ENCODE measurements at places on chromosomes 5 and 9. TPM values are rescaled to one million over a fixed set of nuclear protein-coding genes. Genes with fewer than 3 reads are reported as not detected.

- peak; percentile 75 for DNase-seq
Measured at GRCh38 chr9:82961504-82962125, 101.3 kb downstream of the RASEF start.

- no peak for DNase-seq
Measured at GRCh38 chr9:100066539-100066938, 32.3 kb downstream of the ERP44 start.

The GLRA1 gene
- polyA plus RNA-seq, result not detected

DNA sequence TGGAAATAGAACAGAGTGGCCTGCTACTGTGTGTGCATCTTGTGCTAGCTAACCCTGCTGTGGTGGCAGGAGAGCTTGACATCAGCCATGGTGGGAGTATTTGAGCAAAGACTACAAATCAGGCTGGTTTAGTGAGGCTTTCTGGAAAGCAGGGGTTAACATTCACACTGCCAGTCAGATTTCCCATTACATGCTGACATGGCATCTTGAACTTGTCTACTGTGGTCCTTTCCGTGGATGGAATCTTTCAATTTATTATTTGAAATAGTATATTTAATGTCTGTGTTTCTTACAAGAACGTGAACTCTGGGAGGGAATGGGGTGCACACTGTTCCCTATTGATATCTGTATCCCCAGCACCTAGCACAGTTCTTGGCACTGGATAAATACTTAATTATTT, 60.8 kb downstream of the GCNT4 start:
- no peak for DNase-seq

DNA sequence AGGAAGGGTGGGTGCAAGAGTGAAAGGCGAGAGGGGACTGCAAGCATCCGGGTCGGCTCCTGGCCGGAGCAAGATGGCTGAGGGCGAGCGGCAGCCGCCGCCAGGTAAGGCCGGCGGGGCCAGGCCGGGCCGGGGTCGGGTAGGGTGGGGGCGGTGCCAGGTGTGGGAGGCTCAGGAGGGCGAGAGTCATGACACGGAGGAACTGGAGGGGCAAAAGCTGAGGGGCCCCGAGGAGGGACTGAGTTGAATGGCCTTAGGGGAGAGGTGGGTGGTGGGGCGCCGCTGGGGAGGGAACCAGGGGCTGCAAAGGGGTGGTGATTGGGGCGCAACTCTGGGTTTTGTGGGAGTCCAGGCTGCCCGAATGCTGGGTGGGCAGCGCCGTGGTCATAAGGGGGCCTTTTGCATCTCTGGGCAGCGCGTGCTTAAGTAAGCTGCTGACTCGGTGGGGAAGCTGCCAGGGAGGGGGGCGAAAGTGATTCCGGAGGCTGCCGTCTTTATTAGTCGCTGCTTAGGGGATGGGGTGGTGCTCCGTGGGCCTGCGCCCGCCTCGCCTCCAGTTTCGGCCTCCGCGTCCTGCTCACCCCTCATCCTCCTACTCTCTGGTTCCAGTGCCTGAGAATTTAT, 425 bp downstream of the PTPA start:
- peak; percentile 43 for DNase-seq

DNA sequence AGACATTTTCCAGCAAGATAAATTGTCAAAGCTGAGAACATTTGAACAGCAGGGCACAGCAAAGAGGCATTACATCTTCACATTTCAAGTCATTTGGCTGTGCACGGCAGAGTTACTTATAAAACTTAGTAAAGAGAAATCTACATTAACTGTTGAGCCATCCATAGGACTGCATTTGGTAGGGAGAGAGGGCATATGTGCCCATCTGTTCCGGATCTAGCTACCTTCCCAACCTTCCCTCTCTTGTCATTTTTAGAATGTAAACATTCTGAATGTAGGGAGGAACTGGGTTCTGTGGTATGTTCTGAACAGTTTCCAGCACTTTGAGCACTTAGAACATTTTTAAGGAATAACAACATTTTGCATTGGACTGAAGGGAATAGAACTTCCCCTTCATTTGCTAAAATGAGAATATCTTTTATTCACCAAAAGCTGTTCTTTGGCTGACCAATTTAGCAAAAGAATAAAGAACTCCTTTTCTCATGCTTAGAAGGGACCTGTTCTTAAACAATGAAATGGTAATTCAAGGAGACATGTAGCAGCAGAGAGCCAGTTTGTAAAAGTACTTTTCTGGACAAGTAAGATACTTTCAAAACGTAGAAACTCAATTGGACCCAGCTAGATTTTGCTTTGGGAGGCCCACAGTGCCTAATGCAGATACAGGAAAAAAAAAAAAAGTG, 104.4 kb downstream of the CETN3 start:
- DNase-seq, result no peak

DNA sequence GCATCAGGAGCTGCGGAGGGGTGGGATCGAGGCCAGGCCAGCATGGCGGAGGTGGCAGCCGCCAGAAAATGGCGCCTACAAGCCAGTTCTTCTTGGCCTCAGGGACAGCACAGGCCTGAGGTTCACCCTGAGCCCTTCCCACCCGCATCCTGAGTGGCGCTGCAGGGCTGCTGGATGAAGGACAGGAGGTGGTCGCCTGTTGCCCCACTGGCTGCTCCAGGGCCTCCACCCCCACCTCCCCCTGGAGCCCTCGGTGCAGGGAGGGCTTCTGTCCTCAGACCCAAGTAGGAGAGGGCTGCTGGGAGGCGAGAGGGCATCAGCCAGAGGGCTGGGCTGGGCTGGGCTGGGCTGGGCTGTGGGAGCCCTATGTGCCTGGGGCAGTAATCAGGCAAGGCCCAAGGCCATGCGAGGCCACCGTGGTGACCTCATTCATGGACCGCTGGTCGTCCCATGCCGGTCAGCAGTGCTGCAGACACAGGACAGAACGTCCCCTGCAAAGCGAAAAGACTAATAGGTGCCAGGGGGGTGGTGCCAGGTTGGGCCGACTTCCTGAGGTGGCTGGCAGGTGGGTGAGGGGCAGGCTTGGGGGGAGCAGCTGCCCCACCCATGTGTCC, 13.8 kb downstream of the GPSM1 start:
- no peak for DNase-seq

GRCh38 chr9:132187121-132187620, 25.3 kb downstream of the NTNG2 start:
- DNase-seq, result no peak

The SPATA9 gene
- polyA plus RNA-seq, result 1.4 TPM

DNA sequence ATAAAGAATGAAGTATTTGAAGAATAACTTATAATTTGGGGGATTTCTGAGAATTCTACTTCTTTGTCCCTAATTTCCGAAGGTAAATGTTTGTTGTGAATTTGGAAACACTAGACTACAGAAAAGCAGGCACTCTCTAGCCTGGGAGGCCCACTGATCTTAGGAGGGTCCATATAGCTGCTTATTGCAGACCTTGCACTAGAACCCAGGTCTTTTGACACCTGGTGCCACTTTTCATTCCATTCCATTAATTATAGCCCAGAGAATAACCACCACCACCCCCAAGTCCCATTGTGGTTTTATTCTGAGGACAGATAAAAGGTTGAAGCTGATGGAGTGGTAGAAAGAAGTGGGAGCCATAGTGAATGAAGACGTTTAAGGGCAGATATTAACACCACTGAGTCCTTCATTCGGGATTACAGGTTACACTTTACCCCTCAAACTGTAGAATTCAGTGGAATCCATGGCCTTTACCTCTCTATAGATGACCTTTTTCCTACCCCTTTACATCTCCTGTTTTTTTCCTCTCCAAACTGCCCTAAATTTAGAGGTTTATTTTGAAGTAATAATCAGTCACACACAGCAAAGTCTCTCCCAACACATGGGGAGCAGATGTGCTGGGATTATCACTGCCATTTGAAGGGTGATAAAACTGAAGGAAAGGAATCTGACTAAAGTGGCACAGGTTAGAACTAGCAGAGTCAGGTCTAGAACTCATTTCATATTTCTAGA, 12.0 kb upstream of the PSMD5 start:
- DNase-seq, result no peak

GRCh38 chr5:132478366-132478871, 12.2 kb downstream of the IRF1 start:
- no peak for DNase-seq

GRCh38 chr5:76485511-76485910, 82.4 kb downstream of the IQGAP2 start:
- no peak for DNase-seq

All from hindlimb muscle (tissue), 1 donor.